ENCODE measurements at places on chromosomes 16 and 17.

GRCh38 chr16:25270577-25270976 lies 12.9 kb upstream of the ZKSCAN2 start:
- H3K27me3 ChIP-seq: no peaks in the 10 kb centered on the region
- H3K27ac ChIP-seq: peak overlapping the region; percentile 32
- DNase-seq: no peak
- H3K36me3 ChIP-seq: peaks cover 6% of the 10 kb centered on the region
- H3K4me1 ChIP-seq: peaks cover 5% of the 10 kb centered on the region
- H3K4me3 ChIP-seq: no peak overlapping the region

GRCh38 chr16:73713778-73714495 lies 582.7 kb upstream of the PSMD7 start:
- H3K27ac ChIP-seq: no peak overlapping the region
- H3K4me1 ChIP-seq: no peaks in the 10 kb centered on the region
- H3K4me3 ChIP-seq: no peak overlapping the region
- H3K36me3 ChIP-seq: no peaks in the 10 kb centered on the region

DNA sequence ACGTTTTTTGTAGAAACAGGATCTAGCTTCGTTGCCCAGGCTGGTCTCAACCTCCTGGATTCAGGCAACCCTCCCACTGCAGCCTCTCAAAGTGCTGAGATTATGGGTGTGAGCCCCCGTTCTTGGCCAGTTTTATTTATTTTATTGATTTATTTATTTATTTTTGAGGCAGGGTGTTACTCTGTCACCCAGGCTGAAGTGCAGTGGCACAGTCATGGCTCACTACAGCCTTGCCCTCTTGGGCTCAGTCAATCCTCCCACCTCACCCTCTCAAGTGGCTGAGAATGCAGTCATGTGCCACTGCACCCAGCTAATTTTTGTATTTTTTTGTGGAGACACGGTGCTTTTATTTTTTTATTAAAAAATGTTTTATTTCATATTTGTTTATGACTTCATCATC lies 79.9 kb upstream of the ATF7IP2 start:
- no peaks in the 10 kb centered on the region for H3K4me1 ChIP-seq
- H3K4me3 ChIP-seq: no peak overlapping the region
- no peaks in the 10 kb centered on the region for H3K27me3 ChIP-seq
- DNase-seq: no peak
- peaks cover 3% of the 10 kb centered on the region for H3K36me3 ChIP-seq
- H3K27ac ChIP-seq: no peak overlapping the region

DNA sequence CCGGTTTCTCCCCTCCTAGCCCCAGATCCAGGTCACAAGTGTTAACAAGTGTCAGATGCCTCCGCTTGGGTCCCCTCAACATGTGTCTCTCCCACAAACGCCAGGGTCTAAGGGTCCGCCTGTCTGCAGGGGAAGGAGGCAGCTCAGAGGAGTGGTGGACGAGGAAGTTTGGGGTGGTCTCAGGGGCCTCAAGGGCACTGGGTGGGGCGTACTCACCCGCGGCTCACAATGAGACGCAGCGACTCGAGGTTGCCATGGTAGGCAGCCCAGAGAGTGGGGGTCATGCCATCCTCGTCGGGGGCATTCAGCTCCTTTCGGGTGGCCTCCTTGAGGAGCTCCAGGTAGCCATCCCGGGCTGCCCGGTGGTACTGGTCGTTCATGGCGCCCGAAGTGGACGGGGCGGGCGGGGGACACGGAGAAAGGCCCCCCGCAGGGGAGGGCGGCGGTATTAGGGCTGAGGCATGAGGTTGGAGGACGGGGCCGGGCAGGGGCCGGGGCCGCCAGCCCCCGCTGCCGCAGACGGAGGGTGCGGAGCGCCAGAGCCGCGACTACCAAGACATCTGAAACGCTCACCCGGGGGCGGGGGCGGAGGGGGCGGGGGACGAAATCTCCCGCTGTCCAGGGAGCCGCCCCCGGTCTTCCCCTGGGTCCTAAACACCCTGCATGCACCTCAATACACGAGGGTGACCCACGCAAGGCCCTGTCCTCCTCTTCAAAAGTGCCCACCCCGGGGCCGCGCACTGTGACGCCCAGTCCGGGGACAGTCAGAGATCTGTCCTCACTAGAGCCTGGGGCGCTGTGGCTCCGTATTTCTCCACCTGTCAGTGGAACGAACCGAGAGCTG lies at the start of gene USH1G:
Gene USH1G (minus strand): TSS at position 562 of the 844 bp plus-strand sequence. CDS start 182 bp downstream, at position 380.
- no peak for DNase-seq
- no peak within 1 kb of the TSS for H3K27ac ChIP-seq
- peaks cover 87% of the 10 kb centered on the region for H3K27me3 ChIP-seq
- peaks cover 9% of the 10 kb centered on the region for H3K4me1 ChIP-seq

DNA sequence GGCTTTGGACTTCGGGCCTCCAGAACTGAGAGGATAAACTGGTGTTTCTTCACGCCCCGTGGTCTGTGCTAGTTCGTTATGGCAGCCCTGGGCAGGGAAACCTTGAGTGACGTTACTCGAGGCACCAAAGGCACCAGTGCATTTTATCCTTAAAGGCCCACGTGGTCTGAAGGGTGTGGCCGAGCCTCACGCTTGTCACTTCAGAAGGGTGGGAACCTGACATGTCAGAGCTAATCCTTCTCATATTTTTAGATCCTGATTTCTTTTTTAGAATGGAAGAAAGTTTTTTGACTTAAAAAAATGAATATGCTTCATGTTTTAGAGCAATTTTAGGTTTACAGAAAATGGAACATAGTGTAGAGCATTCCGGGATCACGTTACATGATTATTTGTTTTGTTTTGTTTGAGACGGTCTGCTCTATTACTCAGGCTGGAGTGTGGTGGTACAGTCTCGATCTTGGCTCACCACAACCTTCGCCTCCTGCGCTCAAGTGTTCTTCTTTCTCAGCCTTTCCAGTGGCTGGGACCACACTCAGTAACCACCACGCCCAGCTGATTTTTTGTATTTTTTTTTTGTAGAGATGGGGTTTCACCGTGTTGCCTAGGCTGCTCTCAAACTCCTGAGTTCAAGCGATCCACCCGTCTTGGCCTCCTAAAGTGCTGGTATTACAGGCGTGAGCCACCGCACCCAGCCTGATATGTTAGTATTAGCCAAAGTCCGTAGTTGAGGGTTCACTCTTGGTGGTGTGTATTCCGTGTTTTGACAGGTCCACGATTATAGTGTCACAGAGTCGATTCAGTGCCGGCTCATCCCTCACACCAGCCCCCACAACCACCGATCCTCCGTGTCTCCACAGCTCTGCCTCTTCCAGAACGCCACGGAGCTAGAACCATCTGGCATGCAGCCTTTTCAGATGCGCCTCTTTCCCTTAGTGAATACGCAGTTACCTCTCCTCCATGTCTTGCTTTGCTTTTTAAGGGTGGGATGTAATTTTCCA lies 47.9 kb downstream of the RAB11FIP3 start:
- H3K27ac ChIP-seq: no peak overlapping the region
- H3K4me3 ChIP-seq: no peak overlapping the region

All from effector memory CD8-positive, alpha-beta T cell (primary cell).